ENCODE measurements at places on chromosomes 6 and 20.

GRCh38 chr6:53813801-53814200, 19.0 kb downstream of the LRRC1 start:
- DNase-seq, result no peak

- no peak for DNase-seq
These were observed 371.8 kb downstream of the BTBD3 start for GRCh38 chr20:12289465-12289864.

DNA sequence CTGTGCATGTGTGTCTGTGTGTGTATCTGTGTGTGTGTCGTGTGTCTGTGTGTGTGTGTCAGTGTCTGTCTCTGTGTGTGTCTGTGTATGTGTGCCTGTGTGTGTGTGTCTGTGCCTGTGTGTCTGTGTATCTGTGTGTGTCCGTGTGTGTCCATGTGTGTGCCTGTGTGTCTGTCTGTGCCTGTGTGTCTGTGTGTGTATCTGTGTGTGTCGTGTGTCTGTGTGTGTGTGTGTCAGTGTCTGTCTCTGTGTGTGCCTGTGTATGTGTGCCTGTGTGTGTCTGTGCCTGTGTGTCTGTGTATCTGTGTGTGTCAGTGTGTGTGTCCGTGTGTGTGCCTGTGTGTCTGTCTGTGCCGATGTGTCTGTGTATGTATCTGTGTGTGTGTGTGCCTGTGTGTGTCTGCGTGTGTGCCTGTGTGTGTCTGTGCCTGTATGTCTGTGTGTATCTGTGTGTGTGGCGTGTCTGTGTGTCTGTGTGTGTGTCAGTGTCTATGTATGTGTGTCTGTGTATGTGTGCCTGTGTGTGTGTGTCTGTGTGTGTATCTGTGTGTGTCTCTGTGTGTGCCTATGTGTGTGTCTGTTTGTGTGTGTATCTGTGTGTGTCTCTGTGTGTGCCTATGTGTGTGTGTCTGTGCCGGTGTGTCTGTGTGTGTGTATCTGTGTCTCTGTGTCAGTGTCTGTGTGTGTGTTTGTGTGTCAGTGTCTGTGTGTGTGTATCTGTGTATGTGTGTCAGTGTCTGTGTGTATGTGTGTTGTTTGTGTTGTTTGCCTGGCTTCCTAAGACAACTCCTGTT, 11.6 kb downstream of the SNPH start:
- no peak for DNase-seq

DNA sequence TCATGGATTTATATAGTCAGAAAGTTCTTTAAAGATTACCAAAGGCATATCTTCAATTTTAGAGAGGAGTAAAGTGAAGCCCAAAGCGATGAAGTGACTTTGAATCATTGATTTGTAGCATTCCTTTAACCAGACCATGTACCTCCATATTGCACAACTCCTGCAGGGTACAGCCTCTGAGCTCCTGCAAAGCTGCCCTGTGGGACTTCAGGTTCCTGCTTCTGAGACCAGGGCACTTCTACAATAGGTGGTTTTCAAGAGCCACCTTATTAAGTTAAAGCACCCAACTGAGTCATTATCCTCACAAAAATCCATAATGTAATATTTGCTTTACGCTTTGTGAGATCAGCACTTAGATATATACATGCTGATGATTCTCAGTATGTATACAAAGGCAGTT, 270.7 kb upstream of the RGS17 start:
- DNase-seq, result no peak

DNA sequence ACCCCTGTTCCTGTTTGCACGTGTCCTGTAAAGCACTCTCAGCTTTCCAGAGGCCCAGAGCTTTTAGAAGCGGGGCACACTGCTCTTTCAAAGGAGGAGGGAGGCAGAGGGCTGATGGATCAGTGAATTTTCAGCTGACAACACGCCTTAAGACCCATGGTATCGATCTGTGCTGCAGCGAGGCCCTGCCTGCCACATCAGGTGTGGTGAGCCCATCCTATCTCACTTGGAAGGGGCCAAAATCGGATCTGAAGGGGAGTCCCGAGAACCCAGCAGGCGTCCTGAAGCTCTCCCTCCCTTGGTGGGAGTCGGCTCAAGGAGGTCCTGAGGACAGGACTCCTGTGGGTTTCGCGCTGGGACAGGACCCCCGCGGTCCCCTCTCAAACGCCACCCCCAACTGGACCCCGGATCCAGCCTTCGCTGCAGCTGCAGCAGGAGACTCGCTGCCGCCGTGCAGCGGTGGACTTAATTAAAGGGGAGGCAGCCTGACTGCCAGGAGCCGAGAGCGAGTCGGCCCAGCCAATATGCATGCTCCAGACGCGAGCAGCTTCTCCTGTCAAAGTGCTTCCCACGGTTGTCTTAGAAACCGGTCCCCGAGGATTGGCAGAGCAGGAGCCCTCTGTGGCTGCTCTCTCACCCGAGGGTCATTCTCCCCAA, 580.0 kb upstream of the ZNF337 start:
- no peak for DNase-seq

DNA sequence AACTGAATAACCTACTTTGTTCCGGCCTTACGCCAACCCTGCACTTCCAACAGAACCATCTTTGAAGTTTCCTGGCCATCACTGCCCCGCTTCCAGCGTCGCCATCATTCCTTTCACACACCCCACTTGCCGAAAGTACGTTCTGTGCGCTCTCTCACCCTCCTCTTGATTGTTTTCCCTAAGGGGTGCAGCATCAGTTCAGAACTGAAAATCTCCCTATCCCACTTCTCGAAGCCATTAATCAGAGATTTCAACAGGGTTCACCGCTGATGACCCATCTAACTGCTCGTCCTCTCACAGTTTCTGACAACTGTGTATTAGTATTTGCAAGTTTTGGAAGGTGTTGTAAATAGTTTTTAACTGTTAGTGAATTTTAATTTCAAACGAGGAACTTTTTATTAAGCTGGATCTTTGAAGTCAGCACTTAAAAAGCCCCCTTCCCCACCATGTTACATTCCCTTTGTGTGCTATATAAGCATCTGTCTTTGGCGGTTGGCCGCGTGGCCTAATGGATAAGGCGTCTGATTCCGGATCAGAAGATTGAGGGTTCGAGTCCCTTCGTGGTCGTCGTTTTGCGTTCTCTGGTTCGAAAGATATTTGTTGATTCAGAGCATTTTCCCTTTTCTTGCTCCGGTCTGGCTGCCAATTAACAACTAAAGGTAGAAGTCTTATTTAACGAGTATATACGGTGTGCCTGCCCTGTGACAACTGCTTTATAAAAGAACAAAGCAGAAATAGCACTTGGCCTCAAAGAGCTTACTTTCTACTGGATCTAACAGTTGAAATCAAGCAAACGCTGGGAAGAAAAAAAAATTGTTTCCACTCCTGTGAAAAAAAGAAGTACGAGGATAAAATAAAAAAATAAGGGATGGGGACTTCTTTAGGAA, 42.6 kb downstream of the TRIM27 start:
- DNase-seq, result no peak

- DNase-seq, result no peak
These were observed 6.4 kb upstream of the TXNDC5 start for GRCh38 chr6:7916959-7917358.

- peak; percentile 52 for DNase-seq
These were observed 36.4 kb upstream of the SYNJ2 start for GRCh38 chr6:157944983-157945931.

DNA sequence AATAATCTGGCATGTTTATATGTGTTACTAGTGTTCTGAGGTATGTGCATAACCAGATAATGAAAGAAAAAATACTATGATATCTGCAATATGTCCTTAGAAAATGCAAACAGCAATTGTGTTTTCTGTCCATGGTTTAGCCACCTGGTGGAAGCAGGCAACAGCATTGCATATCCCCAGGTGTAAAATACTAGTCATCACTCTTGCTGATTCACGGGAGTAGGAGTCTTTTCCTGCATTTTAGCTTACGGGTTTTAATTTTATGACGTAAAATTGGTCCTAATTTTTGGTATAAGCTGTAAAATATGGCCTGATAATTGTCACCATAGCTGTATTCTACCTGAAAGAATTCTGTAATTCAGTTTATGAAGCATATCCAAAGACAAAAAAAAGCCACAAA, 2.5 kb downstream of the RNF182 start:
- DNase-seq, result no peak

- DNase-seq, result no peak
These were observed 266.1 kb upstream of the PTCHD4 start for GRCh38 chr6:48377115-48377514.

- no peak for DNase-seq
These were observed 86.2 kb upstream of the NFATC2 start for GRCh38 chr20:51628533-51629398.

DNA sequence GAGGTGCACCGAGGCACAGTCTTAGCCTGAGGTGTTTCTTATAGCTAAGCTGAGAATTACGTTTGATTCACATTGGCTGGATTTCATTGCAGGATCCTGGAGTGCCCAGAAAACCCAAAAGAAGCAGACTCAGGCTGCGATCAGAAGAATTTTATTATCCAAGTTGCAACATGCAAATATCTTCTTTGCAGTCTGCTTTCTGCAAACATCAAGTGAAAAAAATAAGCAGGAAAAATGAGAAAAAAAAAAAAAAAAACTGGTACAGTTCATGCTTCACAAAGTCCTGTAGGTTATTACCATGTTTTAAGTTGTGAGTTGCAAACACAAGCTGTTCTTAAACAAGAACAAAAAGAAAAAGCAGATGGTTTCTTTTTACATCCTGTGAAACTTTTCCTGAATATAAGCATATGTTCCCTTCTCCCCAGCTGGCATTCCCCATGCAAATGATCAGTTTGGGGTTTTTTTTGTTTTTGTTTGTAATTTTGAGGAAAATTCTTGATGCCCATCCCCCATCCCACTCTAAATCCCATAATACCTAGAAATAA, 349.0 kb downstream of the CBLN4 start:
- DNase-seq, result no peak

DNA sequence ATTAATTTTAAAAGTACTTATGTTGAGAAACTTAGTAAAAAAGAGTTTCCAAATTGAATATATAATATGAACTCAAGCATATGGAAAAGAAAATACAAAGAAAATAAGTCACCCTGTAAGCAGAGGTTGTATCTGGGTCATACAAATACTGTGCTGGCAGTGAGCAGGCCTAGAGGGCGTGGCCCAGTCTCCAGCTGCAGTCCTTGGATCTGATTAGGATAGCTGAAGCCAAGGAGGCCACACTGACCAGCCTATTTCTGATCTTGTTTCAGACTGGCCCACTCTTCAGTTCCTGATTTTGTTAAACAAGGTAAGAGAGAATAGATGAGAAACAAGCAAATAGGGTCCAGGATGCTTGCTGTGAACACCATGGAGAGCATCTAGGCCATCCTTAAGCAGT, 228.8 kb downstream of the EPM2A start:
- DNase-seq, result no peak

DNA sequence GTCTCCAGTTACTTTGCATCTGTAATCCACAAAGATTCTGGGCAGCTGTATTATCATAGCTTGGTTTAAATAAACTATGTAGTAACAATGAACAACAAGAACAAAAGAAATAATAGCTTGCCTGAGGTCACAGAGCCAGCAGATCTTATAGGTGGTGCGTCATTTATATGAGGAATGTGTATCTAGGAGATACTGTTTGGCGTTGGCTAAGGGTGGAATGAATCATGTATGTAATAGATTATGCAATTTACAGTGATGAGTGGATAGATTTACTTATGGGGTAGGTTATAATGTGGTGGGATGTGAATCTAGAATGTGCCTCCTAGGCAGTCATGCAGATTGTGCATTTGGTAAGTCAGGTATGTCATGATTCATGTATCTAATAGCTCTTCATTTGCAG, 42.8 kb downstream of the HNF4A start:
- no peak for DNase-seq

DNA sequence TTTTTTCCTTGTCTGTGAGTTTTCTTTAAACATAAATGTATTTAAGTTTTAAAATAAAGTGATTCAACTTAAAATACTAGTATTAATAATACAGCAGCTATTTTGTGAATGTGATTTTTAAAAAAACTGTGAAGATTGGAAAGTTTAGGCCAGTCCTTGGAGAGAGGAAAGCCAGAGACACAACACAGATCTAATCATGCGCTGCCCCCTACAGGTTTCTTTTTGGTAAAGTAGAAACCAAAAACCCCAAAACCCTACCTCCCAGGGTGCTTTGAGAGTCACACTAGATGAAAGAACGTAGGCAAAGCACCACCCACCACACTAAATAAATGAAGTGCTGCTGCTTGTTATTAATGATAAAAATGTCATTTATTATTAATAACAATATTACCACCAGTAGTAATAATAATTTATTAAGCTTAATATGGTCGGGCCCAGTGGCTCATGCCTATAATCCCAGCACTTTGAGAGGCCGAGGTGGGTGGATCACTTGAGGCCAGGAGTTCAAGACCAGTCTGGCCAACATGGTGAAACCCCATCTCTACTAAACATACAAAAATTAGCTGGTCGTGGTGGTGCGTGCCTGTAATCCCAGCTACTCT, 33.7 kb downstream of the SLC9A8 start:
- DNase-seq, result no peak

DNA sequence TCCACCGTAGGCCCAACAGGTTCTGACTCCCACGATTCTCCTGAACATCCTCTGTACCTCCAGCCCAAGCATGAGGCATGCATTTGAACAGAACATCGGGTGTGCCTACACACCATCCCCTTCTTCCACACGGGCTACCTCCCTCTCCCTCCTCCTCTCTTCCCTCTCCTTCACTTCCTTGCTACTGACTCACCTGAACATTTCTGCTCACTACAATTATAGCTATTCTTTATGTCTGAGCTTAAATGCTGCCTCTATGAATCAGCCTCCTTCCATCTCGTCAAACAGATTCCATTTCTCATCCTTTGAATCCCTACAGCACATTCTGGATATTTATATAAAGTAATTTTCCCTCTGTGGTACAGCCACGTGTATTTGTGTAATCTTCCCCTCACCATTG, 71.4 kb upstream of the MYLIP start:
- DNase-seq, result no peak

GRCh38 chr6:42171813-42172581, 1.2 kb upstream of the GUCA1A start:
- DNase-seq, result no peak

GRCh38 chr6:21085211-21085610, 508.3 kb upstream of the SOX4 start:
- DNase-seq, result no peak

- DNase-seq, result no peak
These were observed 6.7 kb downstream of the MTCH1 start for GRCh38 chr6:36979347-36979742.

DNA sequence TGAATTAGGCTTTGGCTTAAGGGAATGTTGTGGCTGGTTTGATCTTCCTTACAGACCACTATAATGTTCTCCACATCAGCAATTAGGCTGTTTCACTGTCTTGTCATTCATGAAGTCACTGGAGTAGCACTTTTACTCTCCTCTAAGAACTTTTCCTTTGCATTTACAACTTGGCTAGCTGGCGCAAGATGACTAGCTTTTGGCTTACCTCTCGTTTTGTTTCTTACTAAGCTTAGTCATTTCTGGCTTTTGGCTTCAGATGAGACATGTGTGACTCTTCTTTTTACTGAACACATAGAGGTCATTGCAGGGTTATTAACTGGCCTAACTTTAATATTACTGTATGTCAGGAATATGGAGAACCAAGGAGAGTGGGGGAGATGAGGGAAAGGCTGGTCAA, 143.2 kb downstream of the PTCHD4 start:
- no peak for DNase-seq

GRCh38 chr6:156729248-156729647, 47.9 kb upstream of the ARID1B start:
- DNase-seq, result no peak

GRCh38 chr6:88712243-88712936, 251.0 kb downstream of the RNGTT start:
- DNase-seq, result no peak

All from stimulated activated CD4-positive, alpha-beta T cell treated with anti-CD3 and anti-CD28 coated beads, Interleukin-15, amount 100 ng/mL, for 48 hours (primary cell).